IPS DF 6.9 (cell line): ENCODE measurements at places on chromosomes 13 and 19.

DNA sequence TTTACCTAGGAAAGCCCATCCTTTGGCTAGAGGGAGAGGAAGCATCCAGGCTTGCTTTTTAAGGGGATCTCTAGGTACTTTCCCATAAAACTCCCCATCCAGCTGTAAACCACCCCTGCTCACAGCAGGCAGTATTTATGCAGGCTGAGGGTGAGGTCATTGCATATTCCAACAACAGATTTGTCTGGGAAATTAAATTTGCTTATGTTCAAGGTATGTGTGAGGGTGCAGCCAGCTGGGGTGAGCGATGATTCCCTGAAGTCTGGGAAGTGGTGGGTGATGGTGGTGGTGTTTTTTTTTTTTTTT is 96.3 kb upstream of the C1QTNF9B start:
- no peak for DNase-seq

- no peak for DNase-seq
Observed at GRCh38 chr13:70908795-70909194, 800.5 kb upstream of the KLHL1 start.

GRCh38 chr13:23866420-23867026 is 22.7 kb downstream of the MIPEP start:
- no peak for DNase-seq

DNA sequence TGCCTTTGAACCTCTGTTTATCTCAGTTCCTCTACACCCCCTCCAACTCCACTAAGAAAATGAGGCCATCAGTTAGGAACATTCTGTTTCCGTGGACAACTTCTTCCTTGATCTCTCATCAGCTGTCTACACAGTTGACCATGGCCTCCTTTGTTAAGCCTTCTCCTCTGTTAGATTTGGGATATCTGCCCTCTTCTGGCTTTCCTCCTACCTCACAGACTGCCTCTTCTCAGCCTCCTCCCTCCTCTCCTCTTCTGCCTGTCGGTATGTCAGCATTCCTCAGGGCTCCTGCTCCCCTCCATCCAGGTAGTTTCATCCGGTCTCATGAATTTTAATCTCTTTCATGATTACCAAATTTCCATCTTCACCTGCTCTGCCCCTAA is 454.9 kb downstream of the FOXO1 start:
- DNase-seq, result no peak

DNA sequence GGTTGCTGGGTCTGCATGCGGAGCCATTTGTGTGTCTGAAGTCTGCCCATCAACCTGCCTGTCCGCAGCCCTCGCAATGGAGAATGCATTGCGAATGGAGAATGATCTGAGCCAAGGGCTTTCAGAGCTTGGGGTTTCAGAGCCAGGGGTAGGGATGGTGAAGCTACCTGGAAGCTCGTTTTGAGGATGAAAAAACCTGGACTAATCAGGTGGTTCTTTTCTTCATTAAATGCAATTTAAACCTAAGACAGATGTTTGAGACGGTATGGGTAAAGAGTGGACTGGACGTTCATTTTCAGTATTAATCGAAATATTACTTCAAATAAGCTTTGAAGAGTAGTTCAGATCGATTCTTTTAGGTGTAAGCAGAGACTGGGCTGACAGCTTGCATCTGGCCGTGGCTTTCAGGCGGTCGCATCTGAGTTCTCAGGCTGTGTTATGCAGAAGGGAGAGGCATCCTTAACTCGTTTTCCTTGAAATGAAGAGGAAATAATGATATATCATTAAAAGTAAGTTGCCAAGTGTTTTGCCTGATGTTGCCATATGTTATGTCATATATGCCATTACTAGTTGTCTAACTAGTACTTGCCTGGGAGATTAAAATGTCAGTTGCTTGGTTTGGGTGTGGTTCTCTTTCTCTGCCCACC is 801 bp downstream of the MCF2L start:
- no peak for DNase-seq
